ENCODE measurements at places on chromosomes 16 and 17. TPM values are rescaled to one million over a fixed set of nuclear protein-coding genes. Genes with fewer than 3 reads are reported as not detected.

DNA sequence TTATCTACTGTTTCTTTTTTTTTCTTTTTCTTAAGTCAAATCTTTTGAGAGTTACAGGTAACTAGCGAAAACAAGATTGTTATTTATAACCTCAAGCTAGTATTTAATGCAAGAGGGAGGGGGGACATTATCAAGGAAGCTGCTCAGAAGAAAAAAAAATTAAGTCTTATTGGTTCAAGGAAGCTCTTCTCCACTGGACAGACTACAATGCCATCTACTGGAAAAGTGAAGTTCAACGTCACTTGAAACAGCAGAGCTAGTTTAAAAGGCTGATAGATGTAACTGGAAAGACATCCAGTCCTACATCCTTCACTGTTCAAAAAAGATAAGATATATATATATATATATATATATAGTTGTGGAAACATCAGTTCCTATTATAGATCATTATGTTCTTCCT is 418.0 kb upstream of the PSMD7 start:
- no peak overlapping the region for H3K4me3 ChIP-seq
- no peaks in the 10 kb centered on the region for H3K36me3 ChIP-seq
- no peak overlapping the region for H3K27ac ChIP-seq

DNA sequence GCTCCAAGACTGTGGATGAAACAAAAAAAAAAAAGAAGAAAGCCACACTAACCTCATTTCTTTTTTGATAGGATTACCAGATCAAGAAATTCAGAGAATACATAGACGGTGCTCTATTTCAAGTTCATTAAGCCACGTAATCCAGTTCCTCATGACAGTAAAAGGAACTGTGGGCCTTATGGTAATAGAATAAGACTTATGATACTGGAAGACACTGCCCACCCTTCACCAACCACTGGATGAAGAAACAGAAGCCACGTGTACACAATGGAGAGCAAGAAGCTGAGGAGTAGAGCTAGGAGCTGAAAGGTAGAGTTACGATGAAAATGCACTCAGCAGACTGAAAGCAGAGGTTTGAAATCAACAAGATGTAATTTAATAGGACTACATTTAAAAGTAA is 11.2 kb downstream of the NCBP3 start:
- no peaks in the 10 kb centered on the region for H3K27me3 ChIP-seq
- DNase-seq, result no peak
- peaks cover 10% of the 10 kb centered on the region for H3K36me3 ChIP-seq
- H3K4me3 ChIP-seq, result no peak overlapping the region
- H3K27ac ChIP-seq, result no peak overlapping the region

DNA sequence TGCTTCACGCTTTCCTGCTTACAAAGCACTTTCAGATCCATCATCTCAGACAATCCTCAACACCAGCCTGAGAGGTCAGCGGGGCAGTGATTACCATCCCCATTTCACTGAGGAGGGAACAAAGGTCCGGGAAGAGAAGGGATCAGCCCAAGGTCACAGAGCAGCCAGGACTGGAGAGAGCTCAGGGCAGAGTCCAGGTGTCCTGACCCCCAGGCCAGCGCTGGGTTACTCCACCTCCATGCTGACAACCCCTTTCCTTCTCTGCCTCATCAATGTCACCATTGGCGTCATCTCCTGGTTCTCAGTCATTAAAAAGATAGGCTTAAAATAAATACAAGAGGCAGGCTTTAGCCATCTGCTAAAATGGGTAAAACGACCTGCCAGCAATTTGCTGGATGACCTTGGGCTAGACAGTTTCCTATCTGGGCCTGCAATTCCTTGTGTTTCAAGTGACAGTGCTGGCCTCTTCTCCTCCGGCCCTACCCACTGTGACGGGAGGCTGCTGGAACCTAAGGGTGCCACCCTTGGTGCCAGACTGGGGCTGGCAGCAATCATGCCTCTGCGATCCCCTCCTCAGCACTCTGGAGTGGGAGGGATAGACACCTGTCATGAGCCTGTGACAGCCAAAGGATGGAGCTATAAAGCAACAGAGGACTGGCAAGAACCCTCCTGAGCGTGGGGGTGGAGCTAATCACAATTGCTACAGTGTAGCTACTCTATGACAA is 79.5 kb upstream of the CCL1 start:
- H3K36me3 ChIP-seq, result no peaks in the 10 kb centered on the region
- no peak overlapping the region for H3K27ac ChIP-seq
- no peaks in the 10 kb centered on the region for H3K27me3 ChIP-seq
- H3K4me3 ChIP-seq, result no peak overlapping the region
- no peak for DNase-seq

DNA sequence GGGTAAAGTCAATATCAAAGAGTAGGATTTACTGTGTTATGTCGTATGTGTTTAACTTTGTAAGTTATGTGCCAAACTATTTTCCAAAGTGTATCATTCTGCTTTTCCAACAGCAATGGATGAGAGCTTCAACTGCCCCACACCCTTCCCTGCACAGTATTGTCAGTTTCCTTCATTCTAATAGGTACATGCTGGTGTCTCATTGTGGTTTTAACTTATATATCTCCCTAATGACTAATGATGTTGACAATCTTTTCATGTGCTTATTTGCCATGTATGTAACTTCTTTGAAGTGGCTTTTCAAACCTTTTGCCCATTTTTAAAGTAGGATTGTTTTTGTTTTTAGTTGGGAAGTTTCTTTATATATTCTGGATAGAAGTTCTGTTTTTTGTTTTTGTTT is 3.8 kb downstream of the DDX19B start:
- H3K4me3 ChIP-seq, result no peak overlapping the region
- no peaks in the 10 kb centered on the region for H3K27me3 ChIP-seq
- no peak for DNase-seq
- peaks cover 4% of the 10 kb centered on the region for H3K4me1 ChIP-seq
- no peaks in the 10 kb centered on the region for H3K36me3 ChIP-seq
- H3K27ac ChIP-seq, result no peak overlapping the region

DNA sequence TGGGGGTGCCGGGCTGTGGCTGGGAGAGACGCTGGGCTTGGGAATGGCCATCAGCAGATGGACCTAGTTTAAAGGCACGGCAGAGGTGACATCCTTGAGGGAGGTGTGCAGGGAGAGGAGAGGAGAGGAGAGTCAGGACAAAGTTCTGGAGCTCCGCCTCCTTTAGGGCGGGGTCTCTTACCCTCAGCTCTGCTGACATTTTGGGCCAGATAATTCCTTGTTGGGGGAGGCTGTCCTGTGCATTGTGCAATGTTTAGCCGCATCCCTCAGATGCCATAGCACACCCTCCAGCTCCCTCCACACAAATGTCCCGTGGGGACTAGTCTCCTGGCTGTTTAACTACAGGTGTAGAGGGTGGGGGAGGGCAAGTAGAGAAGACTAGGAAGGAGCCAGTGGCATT is 48.3 kb downstream of the ARHGAP23 start:
- H3K36me3 ChIP-seq, result no peaks in the 10 kb centered on the region
- no peaks in the 10 kb centered on the region for H3K27me3 ChIP-seq
- no peak overlapping the region for H3K4me3 ChIP-seq
- no peak overlapping the region for H3K27ac ChIP-seq

DNA sequence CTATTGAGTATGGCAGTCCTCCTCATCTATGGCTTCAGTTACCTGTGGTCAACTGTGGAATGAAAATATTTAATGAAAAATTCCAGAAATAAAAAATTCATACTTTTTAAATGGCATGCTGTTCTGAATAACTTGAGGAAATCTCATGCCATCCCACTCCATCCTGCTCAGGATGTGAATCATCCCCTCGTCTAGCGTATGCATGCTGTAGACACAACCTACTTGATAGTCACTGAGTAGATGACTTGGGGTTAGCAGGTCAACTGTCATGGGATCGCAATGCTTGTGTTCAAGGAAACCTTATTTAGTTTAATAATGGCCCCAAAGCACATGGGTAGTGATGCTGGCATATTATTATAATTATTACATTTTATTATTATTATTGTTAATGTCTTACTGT is 4.8 kb upstream of the VAC14 start:
- no peaks in the 10 kb centered on the region for H3K27me3 ChIP-seq
- no peaks in the 10 kb centered on the region for H3K36me3 ChIP-seq
- H3K27ac ChIP-seq, result no peak overlapping the region
- H3K4me3 ChIP-seq, result no peak overlapping the region
- DNase-seq, result no peak

The PPM1E gene
- 0.12 TPM for total RNA-seq

The ASGR2 gene
- not detected for total RNA-seq
